GM06990 (cell line): ENCODE measurements at places on chromosomes 12 and 14.

DNA sequence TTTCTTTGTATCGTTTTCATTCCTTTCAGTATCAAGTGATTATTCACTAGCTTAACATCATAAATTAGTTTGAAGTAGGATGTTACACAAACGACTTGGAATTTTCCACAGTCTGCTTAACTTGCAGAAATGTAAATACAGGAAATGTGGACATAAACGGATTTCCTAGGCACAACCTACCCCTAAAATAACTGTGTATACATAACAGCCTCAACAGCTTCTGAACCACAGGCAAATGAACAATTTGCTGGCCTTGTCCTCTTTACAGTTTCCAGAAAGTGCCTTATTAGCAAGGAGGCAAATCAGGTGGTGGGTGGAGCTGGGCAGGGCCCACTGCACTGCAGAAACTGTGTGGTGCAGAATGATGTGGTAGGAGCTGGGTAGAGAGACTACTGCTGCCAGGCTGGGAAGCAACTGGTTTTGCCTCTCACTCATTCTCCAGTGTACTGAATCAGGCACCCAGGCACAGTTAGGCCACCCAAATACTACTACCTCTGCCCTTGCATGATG lies 14.1 kb downstream of the DRAM1 start:
- DNase-seq = peak; percentile 38

- no peak for DNase-seq
Observed at GRCh38 chr14:76918782-76919394, 92.7 kb downstream of the LRRC74A start.

- no peak for DNase-seq
Observed at GRCh38 chr12:18551701-18552100, 186.1 kb downstream of the PLCZ1 start.

DNA sequence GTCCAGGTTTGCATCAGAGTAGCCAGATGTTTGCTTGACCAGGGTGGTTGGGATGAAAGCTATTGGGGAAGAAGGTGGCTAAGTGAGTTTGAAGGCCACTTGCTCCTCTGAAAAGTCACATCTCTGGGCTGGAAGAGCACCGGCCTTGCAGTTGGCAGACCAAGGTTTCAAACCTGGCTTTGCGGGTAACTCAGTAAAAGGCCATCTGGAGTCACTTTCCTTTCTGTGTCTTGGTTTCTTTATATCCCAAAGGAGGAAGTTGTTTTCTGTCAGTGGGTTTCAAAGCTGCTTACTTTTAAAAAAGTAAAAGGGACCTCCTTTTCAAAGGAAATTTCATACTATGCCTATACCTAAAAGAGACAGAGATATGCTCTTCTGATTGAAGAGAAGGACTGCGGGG lies 26.2 kb upstream of the CMA1 start:
- DNase-seq = no peak

GRCh38 chr14:103127861-103128598 lies 4.8 kb downstream of the TNFAIP2 start:
- DNase-seq = no peak

DNA sequence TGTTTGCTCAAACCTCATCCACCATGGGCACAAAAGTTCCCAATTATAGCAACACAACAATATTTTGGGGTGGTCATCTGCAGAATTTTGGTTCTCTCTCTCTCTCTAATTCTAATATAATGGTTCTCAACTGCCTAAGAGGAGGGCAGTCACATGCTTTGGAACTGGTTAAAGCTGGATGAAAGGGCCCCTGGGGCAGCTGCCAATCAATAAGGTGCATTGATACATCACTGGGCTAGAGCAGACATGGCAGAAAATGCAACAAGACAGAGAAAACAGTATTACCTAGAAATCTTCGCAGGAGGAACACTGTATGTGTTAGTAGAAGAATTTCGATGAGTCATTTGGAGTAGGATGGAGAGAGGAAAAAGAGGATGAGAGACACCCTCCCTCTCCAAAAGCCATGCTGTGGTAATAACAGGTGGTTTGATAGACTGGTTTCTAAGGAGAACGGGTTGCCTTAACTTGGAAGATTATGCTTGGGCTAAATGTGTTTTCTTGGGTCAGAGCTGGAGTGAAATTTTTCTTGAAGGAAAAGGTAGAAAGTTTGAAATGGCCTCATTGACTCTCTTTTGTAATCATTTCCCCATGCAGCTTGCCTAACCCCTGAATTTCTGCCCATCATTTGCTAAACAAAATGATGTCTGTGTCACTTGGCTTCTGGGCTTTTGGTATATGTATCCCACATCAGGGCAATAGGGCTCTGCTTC lies 67.1 kb upstream of the HIF1A start:
- DNase-seq = no peak

DNA sequence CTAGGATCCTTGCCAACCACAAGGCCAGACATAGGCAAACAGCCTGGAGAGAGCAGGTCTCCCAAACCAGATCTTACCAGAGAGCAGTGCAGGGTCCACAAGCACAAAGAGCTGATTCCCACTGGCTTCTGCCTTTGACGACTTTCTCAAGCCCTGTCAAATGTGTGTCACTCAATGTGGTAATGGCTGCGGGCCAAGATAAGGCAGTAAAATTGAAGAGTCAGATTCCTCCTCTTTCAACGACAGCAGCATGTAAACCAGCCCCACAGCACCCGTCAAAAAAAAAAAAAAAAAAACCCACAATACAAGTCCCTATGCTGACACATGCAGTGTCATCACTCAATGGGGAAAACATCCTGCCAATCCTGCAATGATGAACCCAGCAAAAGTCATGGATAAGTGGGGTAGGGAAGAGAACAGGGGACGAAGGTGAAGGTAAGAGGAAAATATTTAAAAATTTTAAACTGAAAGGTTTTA lies at the start of gene STON2:
STON2 (minus strand) TSS at position 123 of the 477 bp plus-strand sequence. CDS start 1,942 bp downstream, outside the sequence.
- no peak for DNase-seq

- no peak for DNase-seq
Observed at GRCh38 chr12:94055528-94055927, 92.8 kb upstream of the PLXNC1 start.

DNA sequence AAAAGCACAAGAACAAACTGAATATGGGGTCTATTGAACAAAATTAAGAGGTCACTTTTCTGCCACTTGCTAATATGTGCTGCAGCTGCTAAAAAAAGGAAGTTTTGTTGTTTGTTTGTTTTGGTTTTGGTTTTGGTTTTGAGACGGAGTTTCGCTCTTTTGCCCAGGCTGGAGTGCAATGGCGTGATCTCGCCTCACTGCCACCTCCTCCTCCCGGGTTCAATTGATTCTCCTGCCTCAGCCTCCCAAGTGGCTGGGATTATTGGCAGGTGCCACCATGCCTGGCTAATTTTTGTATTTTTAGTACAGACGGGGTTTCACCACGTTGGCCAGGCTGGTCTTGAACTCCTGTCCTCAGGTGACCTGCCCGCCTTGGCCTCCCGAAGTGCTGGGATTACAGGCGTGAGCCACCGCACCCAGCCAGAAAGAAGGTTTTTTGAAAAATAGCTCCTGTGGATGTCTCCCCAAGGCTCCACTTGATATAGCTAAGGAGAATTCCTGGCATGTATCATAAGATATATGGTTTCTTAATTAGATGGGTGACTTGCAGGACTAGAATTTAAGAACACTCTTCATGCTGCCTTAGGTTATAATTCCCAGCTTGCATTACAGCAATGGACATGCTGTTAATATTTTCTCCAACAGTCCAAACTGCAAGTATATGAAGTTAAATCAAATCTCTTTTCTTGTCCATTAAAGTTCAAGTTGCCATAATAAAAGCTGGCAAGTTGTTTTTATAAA lies 237.6 kb upstream of the AMIGO2 start:
- DNase-seq = peak; percentile 16

GRCh38 chr12:52884526-52885293 lies 20.2 kb downstream of the KRT8 start:
- DNase-seq = no peak

- DNase-seq = no peak
Observed at GRCh38 chr14:67417633-67418032, 5.7 kb upstream of the PLEK2 start.

DNA sequence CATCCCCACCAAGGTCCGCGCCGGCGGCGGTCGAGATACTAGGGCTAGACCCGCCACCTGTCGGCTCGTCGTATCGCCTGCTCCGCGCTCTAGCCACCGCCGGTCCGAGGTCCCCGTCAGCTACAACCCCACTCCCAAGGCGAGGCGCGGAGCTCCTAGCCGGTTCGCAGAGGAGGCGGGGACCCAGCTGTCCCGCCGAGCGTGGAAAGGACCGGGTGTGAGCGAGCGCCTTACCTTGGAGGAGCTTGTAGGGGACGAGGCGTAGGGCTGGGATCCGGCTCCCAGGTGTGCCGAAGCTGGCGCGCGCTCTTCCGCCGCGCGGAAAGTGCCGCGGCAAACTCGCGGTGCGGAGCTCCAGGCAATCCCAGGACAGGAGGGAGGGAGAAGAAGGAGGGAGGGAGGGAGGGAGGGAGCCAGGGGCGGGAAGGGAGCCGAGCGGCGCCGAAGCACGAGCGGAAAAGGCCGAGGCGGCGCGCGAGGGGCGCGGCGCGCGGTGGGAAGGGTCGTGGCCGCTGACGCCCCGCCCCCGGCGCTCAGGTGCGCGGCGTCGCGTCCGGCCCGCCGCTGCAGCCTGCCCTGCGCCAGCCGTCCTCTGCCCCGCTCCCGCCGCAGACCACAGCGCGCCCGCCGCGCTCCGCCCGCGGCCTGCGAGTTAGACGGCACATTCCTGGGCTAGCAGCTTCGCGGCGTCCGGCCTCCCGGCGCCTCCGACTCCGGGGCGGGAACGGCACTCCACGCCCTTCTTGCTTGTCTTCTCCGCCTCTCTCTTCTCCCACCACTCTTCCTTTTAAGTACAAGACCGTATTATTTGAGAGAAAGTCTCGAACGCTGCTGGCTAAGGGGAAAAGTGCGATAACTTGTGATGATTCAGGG lies at the start of gene PAWR:
PAWR (minus strand) TSS at position 327 of the 873 bp plus-strand sequence. CDS start 720 bp downstream, outside the sequence.
- peak; percentile 86 for DNase-seq
